ENCODE measurements at places on chromosomes 6 and 20.

GRCh38 chr20:11080781-11081377, 407.1 kb upstream of the JAG1 start:
- no peak for DNase-seq

DNA sequence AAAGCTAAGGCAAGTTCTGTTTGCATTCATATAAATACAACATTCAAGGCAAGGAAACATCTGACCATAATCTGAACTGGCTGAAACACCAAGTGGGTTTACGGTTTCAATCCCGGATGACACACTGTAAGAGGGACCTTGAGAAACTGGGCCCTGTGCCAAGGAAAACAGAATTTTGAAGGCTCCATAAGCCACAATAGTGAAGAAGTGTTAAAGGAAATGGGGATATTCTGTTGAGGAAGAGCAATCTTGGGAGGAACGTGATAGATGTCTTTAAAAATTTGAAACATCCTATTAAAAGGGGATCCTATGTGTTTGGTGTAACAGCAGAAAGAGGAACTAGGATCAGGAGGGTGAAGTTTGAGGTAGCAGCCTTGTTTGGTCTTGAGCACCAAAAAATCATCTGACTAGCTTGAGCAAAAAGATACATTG, 82.4 kb upstream of the TAB2 start:
- no peak for DNase-seq

DNA sequence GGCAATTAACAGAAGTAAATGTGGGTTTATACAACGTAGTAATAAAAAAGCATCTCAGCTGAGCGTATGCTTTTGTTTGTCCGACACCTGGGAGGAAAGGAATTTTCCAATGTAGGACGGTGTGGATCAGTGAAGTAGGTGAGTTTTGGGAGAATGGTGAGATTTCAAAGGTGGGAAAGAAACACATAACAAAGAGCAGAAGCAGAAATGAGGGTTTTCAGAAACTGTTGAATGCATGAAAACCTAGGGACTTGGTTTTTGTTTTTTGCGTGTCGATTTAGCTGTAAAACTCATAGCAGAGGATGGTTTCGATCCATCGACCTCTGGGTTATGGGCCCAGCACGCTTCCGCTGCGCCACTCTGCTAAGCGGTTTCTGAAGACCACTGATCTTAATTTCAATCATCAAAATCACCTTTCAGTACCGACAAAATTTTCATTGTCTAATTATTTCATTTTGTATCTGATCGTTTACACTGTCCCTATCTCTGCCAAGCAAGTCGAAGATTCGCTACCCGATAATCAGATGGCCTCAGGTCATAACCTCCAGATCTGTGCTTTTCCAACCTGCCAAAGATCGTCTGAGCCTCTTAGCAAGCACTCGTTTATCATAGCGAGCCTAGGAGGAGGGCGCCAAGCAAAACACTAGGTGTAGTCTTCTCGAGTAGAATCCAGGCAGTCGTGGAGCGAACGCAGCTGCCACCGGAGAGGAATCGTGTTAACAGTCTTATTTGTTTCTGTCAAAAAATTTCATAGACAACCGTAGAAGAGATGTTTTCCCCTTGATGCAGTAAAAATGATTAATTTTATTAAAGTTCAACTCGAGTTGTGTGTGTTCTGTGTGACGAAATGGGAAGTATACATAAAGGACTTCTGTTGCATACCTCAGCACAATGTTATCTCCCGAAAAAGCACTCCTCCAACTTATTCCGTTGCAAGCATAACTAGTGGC, 20.9 kb upstream of the POM121L2 start:
- DNase-seq, result no peak

DNA sequence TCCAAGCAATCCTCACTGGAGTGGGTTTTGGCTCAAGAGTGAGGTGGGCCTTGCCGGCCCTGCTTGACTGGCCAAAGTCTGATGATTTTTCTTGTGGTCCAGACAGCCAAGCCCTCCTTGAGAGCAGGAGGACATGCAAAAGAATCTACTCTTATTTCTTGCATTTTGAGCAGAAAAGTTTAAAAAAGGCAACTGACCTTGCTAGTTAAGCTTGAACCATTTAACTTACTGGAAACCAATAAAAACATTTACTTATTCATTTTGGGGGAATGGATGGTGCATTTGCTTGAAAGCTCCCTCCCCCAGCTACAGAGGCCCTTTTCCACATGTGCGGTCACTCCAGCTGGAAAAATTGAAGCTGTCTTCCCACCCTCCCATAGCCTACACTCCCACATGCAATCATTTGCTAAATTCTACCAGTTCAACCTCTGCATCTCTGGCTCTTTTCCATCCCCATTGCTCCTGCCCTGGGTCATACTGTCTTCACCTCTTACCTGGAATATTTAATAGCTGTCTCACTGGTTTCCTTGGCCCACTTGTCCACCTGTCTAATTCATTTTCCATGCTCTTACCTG, 527.9 kb downstream of the DHX35 start:
- no peak for DNase-seq

DNA sequence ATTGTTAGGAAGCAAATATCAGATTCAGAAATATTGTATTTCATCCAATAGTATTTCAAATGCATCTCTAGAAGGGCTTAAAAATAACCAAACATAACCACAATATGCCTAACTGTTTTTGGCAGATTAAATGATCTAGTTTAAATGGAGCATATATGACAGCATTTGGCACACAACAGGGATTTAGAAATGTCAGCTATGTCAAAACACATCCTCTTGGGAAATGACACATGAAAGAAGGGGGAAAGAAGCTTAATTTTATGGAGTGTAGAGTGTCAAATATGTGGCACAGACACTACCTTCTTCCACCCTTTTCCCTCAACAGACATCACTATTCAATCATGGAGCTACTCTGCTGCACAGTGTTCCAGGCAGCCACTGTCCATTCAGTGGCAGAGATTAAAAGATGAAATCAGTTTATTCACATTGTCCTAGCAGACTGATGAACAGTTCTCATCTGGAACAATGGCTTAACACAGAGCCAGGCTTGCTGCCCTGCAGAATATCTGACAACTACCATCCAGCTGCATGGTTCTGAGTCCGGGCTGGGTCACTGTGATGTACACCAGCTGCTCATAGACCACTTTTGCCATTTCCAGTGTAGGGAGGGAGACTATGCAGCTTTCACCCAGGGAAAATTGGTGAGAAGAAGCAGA, 349.8 kb downstream of the DHX35 start:
- no peak for DNase-seq

- DNase-seq, result no peak
Measured at GRCh38 chr6:137237413-137238170, 18.4 kb upstream of the IFNGR1 start.

GRCh38 chr6:134170844-134171243, 118.4 kb upstream of the SLC2A12 start:
- no peak for DNase-seq

DNA sequence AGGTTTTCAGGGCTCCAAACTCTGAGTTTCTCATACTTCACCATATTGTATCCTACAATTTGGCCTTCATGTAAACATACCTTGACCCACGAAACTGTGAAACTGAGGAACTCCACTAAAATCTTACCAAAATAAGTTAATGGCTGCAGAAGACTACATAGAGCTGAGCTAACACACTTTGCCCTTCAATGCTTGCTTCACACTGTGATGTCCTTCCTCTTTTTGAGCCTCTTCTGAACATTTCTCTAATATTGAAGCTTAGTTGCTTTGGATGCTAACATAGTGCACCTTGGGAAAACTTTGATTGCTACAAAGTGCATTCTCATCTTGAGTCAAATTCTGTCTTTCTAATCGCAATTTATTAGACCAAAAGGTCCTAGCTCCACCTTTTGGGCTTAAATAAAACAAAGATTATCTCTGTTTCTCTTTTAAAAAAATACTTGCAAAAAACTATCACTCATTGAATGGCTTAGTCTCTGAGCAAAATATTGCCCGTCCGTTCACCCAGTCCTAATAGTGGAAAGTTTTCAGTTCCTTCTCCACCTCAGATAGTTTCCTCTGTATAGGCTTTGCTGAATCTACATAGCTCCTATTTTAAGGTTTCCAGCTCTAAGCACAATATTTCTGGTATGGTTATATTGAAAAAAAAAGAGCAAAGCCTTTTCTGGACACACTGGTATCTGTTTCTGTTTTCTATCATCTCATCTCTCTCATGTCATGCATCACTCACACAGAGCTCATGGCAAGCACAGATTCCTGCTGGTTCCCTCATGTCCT, 494.6 kb downstream of the RFPL4B start:
- no peak for DNase-seq

GRCh38 chr20:49349078-49349477, 71.2 kb upstream of the ZNFX1 start:
- no peak for DNase-seq

DNA sequence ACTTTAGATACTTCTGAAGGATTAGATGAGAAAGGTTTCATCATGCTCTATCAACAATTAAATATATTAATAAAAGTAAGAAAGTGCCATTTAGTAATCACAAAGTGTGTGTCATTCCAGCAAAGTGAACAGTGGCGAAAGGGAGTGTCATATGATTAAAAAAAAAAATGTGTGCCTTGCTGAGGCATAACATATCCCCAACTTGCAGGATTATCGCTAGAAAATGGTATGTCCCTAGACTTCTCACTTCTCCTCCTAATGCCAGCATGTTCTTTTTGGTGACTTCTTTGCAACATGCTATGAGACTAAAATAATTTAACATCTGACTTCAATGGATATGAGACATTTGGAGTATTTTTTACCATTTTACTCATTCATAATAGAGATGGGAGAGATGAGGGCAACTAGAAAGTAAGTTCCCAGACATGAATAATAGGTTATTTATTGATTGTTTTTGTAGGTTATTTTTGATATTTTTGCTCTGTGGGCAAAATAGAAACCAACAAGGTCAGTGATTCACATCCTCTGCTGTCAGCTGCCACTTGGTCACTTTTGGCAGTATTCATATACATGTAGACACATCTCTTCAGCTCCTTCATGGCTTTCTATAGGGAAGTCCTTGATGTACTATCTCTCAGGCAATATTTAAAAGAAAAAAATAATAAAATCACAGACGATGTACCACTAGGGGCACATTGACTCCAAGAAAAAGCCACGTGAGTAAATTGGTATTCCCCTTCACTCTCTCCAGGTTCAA, 370.1 kb downstream of the BMP2 start:
- no peak for DNase-seq

- no peak for DNase-seq
Measured at GRCh38 chr6:88914180-88914579, 49.2 kb downstream of the RNGTT start.

DNA sequence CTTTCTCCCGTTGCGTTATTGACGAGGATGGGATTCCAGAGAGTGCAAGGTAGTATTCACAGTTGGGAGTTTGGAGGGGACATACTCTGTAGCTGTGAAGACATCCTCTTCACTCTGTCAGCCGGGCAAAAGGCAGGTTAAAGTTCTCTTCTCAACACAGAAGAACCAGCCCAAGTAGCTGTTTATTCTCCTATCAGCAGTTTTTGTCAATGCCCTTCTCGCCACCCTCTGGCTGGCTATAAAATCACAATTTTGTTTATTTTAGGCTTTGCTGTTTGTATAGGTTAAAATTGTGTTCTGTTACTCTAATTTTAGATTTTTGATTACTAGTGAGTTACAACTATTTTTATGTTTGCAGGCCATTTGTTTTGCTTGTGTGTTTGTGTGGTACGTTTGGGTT, 37.9 kb upstream of the MAS1 start:
- DNase-seq, result no peak

DNA sequence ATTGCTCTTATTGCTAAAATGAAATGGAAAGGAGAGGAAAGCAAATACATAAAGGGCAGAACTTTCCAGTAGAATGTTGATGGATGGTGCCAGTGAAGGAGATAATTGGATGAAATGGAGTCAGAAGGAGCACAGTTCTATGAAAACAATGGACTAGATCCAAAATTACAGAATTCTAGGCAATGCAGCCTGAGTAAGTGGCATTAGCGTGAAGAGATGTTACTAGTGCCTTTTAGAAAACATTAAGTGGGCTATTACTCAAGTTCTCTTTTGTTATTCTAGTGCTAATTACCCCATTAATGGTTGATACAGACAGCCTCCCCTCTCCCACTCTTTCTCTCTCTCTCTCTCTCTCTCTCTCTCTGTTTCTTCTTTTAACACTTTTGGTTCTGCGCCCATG, 209.5 kb upstream of the RGS17 start:
- DNase-seq, result no peak

DNA sequence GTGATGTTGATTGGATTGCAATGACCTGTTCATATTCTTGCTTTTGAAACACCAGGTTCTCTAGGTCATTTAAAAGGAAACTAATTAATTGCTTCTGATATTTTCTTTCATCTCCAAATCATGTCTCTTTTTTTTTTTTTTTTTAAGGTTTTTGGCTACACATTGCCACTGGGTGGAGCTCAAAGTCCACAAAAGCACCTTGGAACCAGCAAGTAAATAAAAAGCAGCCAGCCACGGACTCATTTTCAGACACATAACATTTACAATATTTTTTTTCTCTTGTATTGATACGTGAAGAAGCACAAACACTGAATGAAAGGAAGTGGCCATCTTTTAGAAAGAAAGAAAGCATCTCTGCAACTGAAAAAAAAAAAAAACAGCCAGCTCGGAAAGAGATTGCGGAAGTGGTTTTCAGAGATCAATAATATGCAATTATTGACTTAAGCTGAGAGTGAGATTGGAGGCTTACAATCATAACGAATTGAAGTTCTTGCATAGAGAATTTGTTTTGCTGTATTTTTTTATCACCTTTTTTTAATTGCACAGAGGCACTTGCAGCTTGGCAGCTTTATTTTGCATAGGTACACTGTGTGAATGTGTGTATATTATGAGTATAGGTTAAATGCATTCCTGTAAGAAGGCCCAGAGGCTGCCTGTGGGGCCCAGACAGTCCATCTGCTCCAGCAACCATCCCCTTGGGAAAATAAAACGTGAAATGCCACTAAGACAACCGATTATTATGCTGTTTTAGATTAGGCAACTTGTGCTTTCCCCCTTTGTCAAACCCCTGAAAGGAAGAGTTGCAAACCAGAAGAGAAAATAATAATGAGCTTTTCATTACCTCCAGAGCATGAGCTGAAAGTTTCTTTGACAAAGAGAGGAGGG, 28.2 kb downstream of the CGA start:
- DNase-seq, result peak; percentile 21

DNA sequence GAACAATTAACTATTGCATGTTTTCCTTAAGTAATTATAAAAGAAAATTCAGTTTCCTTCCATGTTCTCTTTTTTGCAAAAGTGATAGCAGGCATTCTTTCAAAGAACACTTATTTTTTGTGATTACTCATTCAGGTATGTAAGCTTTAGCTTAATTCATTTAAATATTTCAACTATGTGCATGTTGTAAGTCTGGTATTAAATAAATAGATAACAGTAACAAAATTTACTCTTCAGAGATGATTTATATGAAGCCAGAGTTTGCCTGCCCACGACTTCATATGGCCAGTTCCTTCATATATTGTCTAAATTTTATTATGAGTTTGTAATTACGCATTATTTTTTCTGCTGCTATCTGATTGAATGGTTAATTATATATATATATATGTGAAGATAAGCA, 110.9 kb downstream of the ADGRG6 start:
- no peak for DNase-seq

DNA sequence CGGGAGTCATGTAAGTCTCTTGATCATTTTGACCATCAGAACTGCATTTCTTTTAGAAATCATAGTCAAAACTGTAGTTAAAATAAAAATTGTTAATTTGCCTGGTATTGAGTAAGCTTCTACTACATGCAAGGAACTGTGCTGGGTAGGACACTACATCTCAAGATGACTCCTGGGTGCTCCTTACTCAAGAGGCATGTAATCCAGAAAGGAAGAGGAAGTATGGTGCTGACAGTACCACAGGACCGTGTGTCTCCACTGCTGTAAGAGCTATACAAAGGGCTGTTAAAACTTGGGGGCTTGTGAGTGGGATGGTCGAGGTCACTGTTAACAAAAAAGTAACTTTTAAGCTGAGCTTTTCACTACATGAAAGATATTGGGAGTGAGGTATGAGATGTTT, 508.3 kb upstream of the SOX4 start:
- no peak for DNase-seq
